ENCODE measurements at places on chromosomes 7 and 10. TPM values are rescaled to one million over a fixed set of nuclear protein-coding genes. Genes with fewer than 3 reads are reported as not detected.

Gene PTPRZ1
- total RNA-seq = under 0.01 TPM

Gene FMC1
- total RNA-seq = 8.3 TPM

Gene ASB10
- not detected for total RNA-seq

Gene DYNC1I1
- total RNA-seq = 4.0 TPM

Gene MAGI2
- 7.2 TPM for total RNA-seq

Gene OR2A7
- 0.27 TPM for total RNA-seq

Data from thoracic aorta endothelial cell (primary cell).